Stimulated activated CD4-positive, alpha-beta T cell treated with anti-CD3 and anti-CD28 coated beads, Interleukin-1b, Interleukin-23, amount 100 ng/mL, for 4 hours (primary cell): ENCODE measurements at places on chromosomes 1 and 21.

DNA sequence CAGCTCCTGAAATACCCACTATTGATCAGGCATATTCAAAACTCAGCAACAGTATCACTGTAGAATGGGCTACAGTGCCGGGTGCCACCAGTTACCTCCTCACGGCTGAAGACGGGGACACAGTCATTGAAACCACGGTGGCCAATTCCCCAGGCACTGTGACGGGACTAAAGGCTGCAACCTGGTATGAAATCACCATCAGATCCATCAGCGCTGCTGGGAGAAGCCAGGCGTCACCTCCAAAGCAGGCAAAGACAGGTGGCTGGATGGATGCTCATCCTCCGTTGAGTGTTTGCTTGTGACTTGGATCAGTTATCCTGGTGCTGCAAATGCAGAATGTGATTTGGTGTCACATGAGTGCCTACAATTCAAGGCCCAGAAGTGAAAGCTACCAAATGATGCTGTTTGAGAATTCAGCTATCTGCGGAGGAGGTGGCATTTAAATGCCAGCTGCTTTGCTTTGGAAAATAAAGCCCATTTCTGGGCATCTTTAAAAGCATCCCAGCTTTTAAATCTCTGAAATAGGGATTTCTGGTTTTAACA lies 5.1 kb downstream of the FNDC7 start:
- no peak for DNase-seq

DNA sequence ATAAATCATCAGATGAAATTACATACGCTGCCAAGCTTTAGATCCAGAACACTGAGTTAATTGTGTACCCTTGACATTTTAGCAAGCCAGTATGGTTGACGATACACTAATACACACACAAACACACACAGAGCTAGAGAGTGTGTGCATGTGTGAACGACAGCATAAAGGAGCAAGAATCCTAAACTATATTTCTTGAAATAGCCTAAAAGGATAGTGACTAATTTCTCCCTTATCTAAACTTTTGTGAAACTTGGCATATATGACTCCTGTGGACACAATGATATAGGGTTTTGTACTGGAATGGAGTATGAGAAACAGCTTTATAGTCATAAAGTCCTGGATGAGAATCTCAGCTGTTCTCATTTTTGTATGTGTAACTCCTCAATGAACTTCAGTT lies 65.1 kb upstream of the DMRTA2 start:
- no peak for DNase-seq

- no peak for DNase-seq
These were observed 91.3 kb downstream of the ATP5PO start for GRCh38 chr21:33824156-33824941.

DNA sequence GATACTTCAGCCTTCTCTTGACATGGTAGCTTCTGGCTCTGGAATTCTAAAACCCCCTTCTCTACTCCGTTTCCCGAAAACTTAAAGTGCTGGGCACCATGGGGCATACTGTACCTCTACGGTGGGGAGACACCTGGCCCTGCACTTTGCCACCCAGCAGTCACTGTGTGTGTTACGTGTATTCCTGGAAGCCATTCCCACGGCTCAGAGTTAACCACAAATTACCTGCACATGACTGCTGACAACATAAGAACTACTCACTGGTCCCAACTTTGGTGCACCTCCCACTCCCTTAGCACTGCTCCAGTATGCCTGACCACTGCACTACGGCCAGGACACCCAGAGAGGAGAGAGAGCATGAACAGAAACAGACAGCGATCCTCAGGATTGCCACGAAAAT lies 29.4 kb upstream of the TMPRSS2 start:
- DNase-seq: no peak

- DNase-seq: no peak
These were observed 15.6 kb upstream of the IL10 start for GRCh38 chr1:206787891-206788290.

GRCh38 chr1:164723296-164723798 lies 164.4 kb downstream of the PBX1 start:
- no peak for DNase-seq

DNA sequence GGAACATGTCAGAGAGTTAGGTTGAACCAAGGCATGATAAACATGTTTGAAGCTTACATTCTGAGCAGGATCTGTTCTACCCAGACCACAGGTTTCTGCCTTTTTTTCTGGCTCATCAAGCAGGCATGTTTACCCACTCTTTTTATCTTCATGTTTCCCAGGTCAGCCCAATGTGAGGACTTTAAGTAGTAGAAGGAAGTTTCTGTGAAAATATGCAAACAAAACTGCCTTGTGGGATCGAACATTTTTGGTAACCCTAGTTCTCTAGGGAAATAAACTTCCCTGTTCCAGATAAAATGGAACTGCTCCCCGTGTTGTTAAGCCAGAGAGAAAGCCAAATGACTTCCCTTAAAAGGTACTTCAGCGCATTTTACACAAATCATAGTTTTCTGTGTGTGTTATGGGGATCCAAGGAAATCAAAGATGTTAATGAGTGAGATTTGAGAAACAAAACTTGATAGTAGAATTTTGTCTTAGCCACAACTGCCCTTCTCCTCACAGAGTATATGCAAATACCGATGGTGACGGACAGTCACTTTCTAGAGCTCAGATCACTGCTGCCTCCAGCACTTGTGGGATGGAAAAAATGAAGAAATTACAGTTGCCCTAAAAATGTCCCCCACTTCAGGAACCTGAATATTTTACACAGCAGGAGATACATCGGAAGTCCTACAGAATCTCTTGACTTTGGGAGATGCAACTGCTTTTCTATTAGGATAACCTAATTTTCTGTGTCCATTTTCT lies 765 bp upstream of the HIPK1 start:
- no peak for DNase-seq

GRCh38 chr1:54052431-54052933 lies 522 bp downstream of the TMEM59 start:
- DNase-seq: no peak
